ENCODE measurements at places on chromosomes 13 and 19. TPM values are rescaled to one million over a fixed set of nuclear protein-coding genes. Genes with fewer than 3 reads are reported as not detected.
A peak's percentile ranks its signal among the peaks of the same experiment; 100 is the strongest.

- DNase-seq = no peak
- no peak overlapping the region for H3K27ac ChIP-seq
- H3K4me1 ChIP-seq = peaks cover 9% of the 10 kb centered on the region
- no peak overlapping the region for H3K4me3 ChIP-seq
Measured at GRCh38 chr19:39502640-39503417, 4.1 kb downstream of the DLL3 start.

- H3K36me3 ChIP-seq = no peaks in the 10 kb centered on the region
- no peak for DNase-seq
- peak within 1 kb of the TSS; percentile 44 for H3K4me3 ChIP-seq
- no peak within 1 kb of the TSS for H3K27ac ChIP-seq
- H3K27me3 ChIP-seq = peaks cover 62% of the 10 kb centered on the region
Measured at GRCh38 chr19:6590827-6591319, at the start of gene CD70. CD70 (minus strand) TSS chr19:6591150; CDS start chr19:6591002, 148 bp downstream.

- no peak overlapping the region for H3K27ac ChIP-seq
- no peak overlapping the region for H3K4me3 ChIP-seq
- H3K4me1 ChIP-seq = no peaks in the 10 kb centered on the region
- H3K36me3 ChIP-seq = no peaks in the 10 kb centered on the region
Measured at GRCh38 chr13:70125693-70126092, 17.4 kb upstream of the KLHL1 start.

DNA sequence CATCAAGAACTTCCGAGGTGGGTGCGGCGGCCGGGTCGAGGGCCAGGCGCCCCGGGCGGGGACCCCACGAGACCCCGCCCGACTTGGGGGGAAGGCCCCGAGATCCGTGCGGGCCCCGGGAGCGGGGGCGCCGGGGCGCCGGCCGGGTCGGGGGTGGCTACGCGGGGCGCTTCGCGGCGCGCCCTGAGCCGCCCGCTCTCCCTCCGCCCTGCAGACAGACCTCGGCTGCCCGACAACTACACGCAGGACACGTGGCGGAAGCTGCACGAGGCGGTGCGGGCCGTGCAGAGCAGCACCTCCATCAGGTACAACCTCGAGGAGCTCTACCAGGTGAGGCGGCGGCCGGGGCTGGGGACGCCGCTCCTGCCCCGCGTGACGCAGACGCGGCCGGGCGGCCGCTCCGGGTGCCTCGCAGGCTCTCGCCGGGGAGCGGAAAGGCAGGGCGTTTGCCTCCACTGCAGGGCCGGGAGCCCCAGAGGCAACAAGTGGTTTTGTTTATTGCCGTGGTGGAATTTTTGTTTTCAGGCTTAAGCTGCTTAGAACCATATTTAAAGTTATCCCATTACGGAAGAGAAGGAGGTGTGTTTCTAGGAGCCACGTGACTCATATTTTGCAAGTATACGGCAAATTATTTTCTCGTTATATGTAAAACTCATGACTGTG is 477 bp downstream of the CUL4A start:
- H3K4me3 ChIP-seq = peak overlapping the region; percentile 79
- DNase-seq = no peak
- H3K27me3 ChIP-seq = no peaks in the 10 kb centered on the region
- peaks cover 32% of the 10 kb centered on the region for H3K4me1 ChIP-seq

DNA sequence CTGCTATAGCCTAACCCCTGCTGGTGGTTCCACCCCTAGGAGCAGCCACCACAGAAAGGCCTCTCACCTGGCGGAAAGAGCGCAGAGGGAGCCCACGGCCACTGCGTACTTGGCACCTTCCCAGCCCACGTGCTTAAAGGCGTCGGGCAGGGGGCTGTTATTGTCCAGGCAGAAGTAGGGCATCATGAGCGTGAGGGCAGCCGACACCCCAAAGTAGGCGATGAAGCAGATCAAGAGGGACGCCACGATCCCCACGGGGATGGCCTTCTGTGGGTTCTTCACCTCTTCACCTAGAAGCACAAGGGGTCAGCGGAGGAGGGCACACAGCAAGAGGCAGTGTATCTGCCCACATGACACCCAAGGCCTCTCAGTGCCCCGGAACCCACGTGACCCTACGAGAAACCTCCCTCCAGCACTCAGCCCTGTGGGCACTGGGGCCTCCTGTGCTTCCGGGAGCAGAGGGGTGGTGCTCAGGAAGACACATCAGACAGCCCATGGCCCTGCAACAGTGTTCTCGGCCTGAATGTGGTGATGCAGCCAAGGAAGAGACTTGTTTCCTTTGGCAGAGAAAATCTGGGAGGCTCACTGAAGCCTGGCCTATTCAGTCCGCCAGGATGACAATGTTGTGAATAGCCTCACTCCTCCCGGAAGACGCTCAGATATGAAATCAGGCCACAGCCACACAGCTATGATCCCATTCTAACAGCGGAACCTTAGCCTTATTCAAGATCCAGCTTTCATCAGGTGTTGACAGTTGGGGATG is 72.1 kb downstream of the SLC7A1 start:
- no peak overlapping the region for H3K4me3 ChIP-seq
- no peak overlapping the region for H3K27ac ChIP-seq
- no peaks in the 10 kb centered on the region for H3K27me3 ChIP-seq
- H3K4me1 ChIP-seq = no peaks in the 10 kb centered on the region
- peaks cover 76% of the 10 kb centered on the region for H3K36me3 ChIP-seq
- no peak for DNase-seq

DNA sequence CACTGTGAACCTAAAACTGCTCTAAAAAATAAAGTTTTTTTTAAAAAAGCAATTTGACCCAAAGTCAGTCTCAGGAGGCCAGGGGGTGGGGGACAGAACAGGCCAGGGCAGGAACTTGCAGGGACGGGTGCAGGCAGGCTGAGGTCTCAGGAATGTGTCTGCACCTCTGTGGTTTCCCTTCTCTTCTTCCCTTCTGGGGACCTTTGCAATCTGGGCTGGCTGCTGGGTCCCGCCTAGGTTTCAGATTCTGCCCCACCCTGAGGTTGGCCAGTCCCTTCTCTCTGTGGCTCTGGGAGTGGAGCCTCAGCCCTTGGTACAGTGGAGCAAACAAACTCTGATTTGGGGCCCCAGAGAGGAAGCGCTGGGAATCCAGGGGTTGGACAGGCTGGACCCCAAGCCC is 5.3 kb upstream of the F2RL3 start:
- no peaks in the 10 kb centered on the region for H3K27me3 ChIP-seq
- no peak for DNase-seq
- H3K36me3 ChIP-seq = peaks cover 12% of the 10 kb centered on the region
- no peak overlapping the region for H3K4me3 ChIP-seq
- peaks cover 8% of the 10 kb centered on the region for H3K4me1 ChIP-seq
- H3K27ac ChIP-seq = no peak overlapping the region

- DNase-seq = no peak
- no peak overlapping the region for H3K27ac ChIP-seq
- H3K4me3 ChIP-seq = no peak overlapping the region
- H3K4me1 ChIP-seq = no peaks in the 10 kb centered on the region
- H3K27me3 ChIP-seq = no peaks in the 10 kb centered on the region
Measured at GRCh38 chr13:64248371-64249065, 2832.9 kb upstream of the PCDH20 start.

- H3K4me1 ChIP-seq = peaks cover 32% of the 10 kb centered on the region
- no peaks in the 10 kb centered on the region for H3K27me3 ChIP-seq
- DNase-seq = no peak
- H3K4me3 ChIP-seq = no peak overlapping the region
- H3K36me3 ChIP-seq = no peaks in the 10 kb centered on the region
- H3K27ac ChIP-seq = peak overlapping the region; percentile 58
Measured at GRCh38 chr13:51632591-51633362, 48.5 kb downstream of the WDFY2 start.

- H3K27ac ChIP-seq = no peak overlapping the region
- no peaks in the 10 kb centered on the region for H3K27me3 ChIP-seq
- no peak overlapping the region for H3K4me3 ChIP-seq
- no peak for DNase-seq
- no peaks in the 10 kb centered on the region for H3K4me1 ChIP-seq
Measured at GRCh38 chr13:62838929-62839328, 1423.3 kb upstream of the PCDH20 start.

DNA sequence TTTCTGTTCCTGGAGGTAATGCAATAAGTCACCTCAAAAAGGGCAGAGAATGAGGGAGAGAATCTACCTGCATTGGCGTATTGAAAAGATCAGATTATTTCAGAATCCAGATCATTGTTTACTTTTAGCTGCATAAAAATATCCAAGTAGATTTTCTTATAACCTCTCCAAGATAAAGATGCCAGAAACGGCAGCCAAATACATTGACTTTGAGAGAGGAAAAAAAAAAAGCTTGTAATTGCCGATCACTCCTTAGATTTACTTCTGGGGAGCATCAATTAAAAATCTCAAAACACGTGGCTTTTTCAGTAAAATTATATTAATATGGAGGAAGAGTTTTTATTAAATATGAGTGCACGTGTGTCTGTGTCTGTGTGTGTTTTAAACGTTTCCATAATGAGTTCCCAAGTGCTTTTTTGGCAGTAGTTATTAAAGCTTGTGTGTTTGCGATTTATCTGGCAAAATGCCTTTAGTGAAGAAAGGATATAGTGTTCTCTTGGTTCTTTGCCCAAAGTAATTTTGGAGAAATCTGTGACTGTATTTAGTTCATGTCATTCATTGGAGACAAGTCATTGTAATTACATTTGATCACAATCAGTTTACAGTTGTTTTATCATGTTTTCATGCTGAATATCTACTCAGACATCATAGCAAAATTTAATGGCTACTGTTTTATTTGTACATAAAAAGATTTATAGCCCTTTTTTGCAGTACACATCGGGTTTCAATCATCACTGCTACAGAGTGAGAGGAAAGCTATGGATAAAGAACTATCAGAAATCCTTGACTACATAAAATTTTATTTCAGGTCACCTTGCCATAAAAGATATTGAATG is 176.1 kb downstream of the TM9SF2 start:
- no peak overlapping the region for H3K4me3 ChIP-seq
- no peaks in the 10 kb centered on the region for H3K36me3 ChIP-seq
- DNase-seq = no peak
- no peaks in the 10 kb centered on the region for H3K4me1 ChIP-seq
- H3K27ac ChIP-seq = no peak overlapping the region
- H3K27me3 ChIP-seq = no peaks in the 10 kb centered on the region

DNA sequence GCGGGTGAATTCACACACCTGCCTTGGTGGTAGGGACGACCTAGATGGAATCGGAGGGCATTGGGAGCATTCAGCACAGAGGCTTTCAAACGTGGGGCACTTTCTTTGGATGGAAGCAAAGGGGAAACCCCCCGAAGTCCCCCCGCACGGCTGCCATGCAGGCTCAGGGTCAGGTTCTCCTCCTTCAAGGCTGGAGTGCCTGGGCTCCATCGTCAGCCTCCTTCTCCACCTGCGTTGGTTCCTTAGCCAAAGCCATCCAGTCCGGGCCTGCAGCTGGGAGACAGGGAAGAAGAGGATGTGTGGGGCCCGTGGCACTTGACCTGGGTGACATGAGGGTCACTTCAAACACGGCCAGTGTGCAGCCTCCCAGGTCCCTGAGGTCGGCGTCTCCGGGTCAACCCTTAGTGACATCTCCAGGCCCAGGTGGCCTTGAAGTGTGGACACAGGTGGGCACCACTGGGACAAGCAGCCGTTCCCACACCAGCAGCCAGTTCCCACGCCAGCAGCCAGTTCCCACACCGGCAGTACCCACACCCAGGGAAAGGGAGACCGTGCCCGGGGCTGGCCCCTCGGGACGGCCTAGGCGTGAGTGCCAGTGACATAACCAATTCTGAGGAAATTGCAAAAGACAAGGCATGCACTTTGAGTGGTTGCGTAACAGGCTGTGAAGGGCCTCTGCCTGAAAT is 116.0 kb downstream of the SOX1 start:
- no peaks in the 10 kb centered on the region for H3K4me1 ChIP-seq
- H3K27me3 ChIP-seq = no peaks in the 10 kb centered on the region
- H3K36me3 ChIP-seq = no peaks in the 10 kb centered on the region
- H3K27ac ChIP-seq = no peak overlapping the region

DNA sequence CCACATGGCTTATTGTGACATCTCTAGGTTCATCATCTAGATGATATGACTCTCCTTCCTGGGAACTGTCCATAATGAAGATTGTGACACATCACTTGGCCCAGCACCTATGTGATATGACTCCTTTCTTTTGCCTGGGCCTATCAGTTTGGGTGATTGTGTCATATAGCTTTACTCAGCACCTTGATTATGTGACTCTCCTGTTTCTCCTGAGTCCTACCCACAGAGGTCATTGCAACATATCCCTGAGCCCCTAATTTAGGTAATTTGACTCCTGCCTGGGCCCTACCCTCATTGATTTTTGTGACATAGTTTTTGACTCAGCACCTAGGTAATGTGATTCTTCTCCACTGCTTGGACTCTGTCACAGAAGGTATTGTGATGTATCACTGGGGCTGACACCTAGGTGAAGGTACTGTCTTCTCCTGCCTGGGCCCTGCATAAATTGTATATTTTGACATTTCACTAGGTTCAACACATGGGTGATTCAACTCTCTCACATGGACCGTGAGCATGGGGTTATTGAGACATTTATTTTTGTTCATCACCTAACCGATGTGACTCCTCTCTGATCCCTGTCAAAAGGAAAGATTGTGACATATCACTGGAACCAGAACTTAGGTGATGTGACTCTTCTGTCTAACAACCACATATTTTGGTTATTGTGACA is 26.2 kb upstream of the ZNF254 start:
- peaks cover 6% of the 10 kb centered on the region for H3K36me3 ChIP-seq
- H3K27ac ChIP-seq = no peak overlapping the region
- H3K4me1 ChIP-seq = no peaks in the 10 kb centered on the region
- H3K4me3 ChIP-seq = no peak overlapping the region
- DNase-seq = no peak

GRCh38 chr19:18417250-18418028 is 1.8 kb upstream of the SSBP4 start:
- no peaks in the 10 kb centered on the region for H3K27me3 ChIP-seq
- peak overlapping the region; percentile 52 for H3K27ac ChIP-seq
- H3K4me3 ChIP-seq = peak overlapping the region; percentile 24
- peaks cover 24% of the 10 kb centered on the region for H3K4me1 ChIP-seq
- H3K36me3 ChIP-seq = no peaks in the 10 kb centered on the region
- DNase-seq = no peak

- no peak for DNase-seq
- no peaks in the 10 kb centered on the region for H3K27me3 ChIP-seq
- H3K4me3 ChIP-seq = no peak overlapping the region
- H3K4me1 ChIP-seq = no peaks in the 10 kb centered on the region
Measured at GRCh38 chr13:72853000-72853399, 71.1 kb downstream of the PIBF1 start.

GRCh38 chr13:107475753-107476453 is 739.4 kb downstream of the LIG4 start:
- H3K27ac ChIP-seq = no peak overlapping the region
- no peaks in the 10 kb centered on the region for H3K36me3 ChIP-seq
- H3K4me3 ChIP-seq = no peak overlapping the region
- no peaks in the 10 kb centered on the region for H3K27me3 ChIP-seq

The TSHZ3 gene
- 2.2 TPM for polyA plus RNA-seq

The RFPL4AL1 gene
- not detected for polyA plus RNA-seq

The CACNA1A gene
- polyA plus RNA-seq = not detected

The SDHAF1 gene
- polyA plus RNA-seq = 8.0 TPM

The RAB4B gene
- polyA plus RNA-seq = 15.0 TPM

The SBK3 gene
- not detected for polyA plus RNA-seq

The JSRP1 gene
- polyA plus RNA-seq = not detected

The ZNF607 gene
- polyA plus RNA-seq = 4.5 TPM

The ADAMTSL5 gene
- polyA plus RNA-seq = 8.5 TPM

The ZNF563 gene
- 3.8 TPM for polyA plus RNA-seq

Measured in keratinocyte (primary cell).